Glomerular endothelial cell (primary cell): ENCODE measurements at places on chromosomes 12 and 14. TPM values are rescaled to one million over a fixed set of nuclear protein-coding genes. Genes with fewer than 3 reads are reported as not detected.

DNA sequence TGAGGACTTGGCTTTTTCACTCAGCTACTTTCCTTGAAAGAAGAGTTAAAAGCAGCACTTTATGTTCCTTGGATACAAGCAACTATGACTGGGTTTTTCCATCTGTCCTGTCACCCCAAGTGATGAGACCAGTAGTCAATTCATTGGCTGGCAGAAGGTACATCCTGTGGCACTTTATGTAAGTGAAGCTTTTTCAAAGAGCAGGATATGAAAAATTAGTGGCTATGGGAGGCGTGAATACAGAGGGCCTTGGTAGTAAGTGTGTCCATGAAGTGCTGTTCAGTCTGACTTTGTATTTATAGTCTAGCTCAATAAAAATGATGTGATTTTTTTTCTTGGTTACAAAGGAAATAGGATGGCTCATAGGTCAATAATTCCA lies 68.8 kb downstream of the DRAM1 start:
- DNase-seq, result no peak

DNA sequence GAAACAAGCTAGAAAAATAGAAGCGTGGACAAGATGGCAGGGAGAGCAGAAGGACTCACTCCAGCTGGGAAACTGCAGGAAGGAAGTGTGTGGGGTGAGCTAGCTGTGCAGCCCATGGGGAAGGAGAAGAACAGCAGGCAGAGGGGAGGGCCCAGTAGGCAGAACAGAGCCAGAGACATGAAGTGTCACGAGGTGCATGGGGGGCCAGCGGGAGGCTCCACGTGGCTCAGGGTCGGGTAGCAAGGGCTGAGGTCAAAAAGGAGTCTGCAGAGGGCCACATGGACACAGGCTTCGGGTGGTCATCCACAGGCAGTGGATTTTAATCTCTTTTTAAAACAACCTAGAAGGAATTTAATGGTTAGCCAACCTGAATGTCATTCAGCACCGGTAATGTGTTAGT lies 669.0 kb downstream of the BCL11B start:
- no peak for DNase-seq

GRCh38 chr12:105977236-105977635 lies 161.5 kb downstream of the NUAK1 start:
- no peak for DNase-seq

ZCRB1 gene
- 30.3 and 33.3 TPM in 2 replicates for total RNA-seq

C12orf50 gene
- 0.12 TPM in 1 of 2 replicates, not detected in the other for total RNA-seq
